Hematopoietic multipotent progenitor cell treated with erythropoietin and hydrocortisone succinate and interleukin-3 and kit ligand, for 4 days (in vitro differentiated cells): ENCODE measurements at places on chromosomes 11 and 22.

- no peak for DNase-seq
These were observed 19.0 kb downstream of the OR52B2 start for GRCh38 chr11:6151117-6151516.

DNA sequence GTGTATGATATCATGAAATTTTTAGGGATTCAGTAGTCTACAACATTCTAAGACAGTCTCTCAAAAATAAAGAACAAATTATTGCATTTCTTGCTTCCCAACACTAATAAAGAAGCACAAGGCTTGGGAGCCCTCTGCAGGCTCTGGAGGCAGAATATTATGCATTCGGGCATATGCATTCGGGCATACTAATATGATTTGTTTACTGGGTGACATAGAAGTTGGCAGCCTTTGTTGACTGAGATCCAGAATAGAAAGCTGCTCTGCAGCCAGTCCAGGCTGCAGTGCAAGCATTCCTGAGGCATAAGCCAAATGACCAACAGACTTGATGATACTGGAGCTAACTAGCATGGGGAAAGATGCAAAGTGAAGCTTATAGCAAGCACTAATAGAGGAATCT is 945.5 kb downstream of the OPCML start:
- DNase-seq, result no peak

- no peak for DNase-seq
These were observed 55.3 kb downstream of the HIRA start for GRCh38 chr22:19376247-19376646.

GRCh38 chr11:36053281-36053680 is 109.4 kb downstream of the LDLRAD3 start:
- no peak for DNase-seq

DNA sequence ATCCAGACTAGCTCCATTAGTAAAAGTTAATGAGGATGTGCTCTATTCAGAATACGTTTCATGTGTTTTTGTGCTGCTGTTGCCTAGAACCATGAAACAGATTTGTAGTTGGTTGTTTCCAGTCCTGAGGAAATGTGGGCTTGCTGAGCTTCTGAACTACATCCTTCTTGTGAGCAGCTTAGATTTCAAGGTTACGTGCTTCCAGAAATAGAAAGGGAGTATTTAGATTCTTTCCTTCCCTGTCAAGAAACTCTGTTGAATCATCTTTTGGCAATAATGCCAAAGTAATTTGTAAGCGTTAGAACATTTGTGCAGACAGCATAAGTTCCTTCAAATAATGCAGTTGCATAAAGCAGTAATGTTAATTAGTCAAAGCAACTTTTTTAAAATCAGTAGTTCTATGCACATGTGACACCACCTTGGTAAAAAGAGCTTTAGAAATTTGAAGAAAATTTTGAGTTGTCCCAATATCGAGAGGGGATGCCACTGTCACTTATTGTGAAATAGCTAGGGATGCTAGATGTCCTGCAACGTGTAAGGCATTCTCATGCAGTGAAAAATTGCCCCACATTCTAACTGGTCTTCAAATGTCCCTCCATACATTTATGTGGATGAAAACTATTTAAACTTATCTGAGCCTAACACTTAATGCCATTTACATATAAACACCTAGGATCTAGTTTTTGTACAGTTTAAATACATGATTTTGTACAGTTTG is 169.6 kb downstream of the ETS1 start:
- DNase-seq, result no peak

GRCh38 chr11:86099874-86100273 is 31.0 kb upstream of the PICALM start:
- DNase-seq, result no peak

DNA sequence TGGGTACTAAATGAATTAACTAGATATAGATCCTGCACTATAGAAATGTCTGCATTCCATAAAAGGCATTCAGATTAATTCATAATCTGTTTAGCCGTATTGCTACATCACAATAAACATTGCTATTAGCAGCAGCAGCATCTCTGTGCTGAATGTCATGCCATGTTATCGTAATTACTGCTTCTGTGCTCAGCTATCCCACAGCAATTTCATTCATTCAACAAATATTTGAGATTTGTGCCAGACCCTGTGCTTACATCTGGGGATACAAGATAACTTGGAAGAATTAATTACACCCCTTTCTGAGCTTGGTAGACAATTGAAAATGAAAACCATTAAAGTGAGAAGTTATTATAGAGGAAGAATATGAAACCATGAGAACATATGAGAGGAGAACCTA is 185.8 kb upstream of the C11orf87 start:
- DNase-seq, result no peak

DNA sequence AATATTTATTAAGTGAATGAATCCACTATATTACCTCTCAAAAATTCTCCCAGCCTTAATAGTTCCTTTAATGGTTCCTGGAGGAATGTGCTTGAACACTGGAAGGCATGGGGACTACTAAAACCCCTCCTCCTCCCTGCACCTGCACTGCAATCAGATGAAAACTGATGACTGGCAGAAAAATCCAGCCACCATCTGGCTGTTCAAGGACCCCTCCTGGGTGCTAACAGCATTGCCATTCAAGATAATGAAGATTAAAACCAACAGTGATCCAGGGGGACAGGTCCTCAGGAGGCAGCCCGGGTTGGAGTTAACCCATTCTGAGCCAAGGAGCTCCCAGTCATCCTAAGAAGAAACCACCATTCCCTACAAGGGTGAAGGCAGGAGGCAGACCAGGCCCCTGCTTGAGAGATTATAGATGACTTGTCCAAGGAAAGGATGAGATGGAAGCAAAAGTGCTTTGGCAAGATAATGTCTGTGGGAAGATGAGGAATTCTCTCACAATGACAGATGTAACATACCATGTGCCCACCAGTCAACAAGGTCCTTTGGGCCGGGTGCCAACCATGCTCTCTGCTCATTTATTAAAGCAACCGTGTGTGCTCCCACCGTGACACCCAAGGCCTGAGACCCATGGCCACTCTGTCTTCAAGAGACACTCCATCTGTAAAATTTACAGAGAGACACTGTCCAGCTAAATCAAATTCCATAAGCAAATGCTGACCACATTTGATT is 90.6 kb downstream of the LARGE1 start:
- DNase-seq, result no peak

GRCh38 chr11:42265072-42265471 is 805.6 kb upstream of the LRRC4C start:
- no peak for DNase-seq

- no peak for DNase-seq
These were observed 34.7 kb downstream of the ALG9 start for GRCh38 chr11:111836721-111837120.

GRCh38 chr22:44777364-44777755 is 25.0 kb downstream of the ARHGAP8 start:
- DNase-seq, result no peak

DNA sequence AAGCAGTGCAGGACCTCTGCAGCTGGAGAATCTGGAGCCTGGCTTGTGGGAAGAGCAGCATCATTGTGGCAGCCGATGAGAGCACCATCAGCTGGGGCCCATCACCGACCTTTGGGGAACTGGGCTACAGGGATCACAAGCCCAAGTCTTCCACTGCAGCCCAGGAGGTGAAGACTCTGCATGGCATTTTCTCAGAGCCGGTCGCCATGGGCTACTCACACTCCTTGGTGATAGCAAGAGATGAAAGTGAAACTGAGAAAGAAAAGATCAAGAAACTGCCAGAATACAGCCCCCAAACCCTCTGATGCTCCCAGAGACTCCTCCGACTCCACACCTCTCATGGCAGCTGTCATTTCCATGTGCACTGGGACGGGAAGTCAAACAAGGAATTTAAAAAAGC is 35.6 kb downstream of the ASRGL1 start:
- no peak for DNase-seq

- DNase-seq, result peak; percentile 40
These were observed 238.7 kb downstream of the FAM181B start for GRCh38 chr11:82494988-82495432.

- no peak for DNase-seq
These were observed 5.8 kb downstream of the TECTA start for GRCh38 chr11:121106812-121107211.

- DNase-seq, result no peak
These were observed at the start of gene HPX for GRCh38 chr11:6440906-6441358. Gene HPX (minus strand): TSS chr11:6440987. CDS start chr11:6440963, 24 bp downstream.

DNA sequence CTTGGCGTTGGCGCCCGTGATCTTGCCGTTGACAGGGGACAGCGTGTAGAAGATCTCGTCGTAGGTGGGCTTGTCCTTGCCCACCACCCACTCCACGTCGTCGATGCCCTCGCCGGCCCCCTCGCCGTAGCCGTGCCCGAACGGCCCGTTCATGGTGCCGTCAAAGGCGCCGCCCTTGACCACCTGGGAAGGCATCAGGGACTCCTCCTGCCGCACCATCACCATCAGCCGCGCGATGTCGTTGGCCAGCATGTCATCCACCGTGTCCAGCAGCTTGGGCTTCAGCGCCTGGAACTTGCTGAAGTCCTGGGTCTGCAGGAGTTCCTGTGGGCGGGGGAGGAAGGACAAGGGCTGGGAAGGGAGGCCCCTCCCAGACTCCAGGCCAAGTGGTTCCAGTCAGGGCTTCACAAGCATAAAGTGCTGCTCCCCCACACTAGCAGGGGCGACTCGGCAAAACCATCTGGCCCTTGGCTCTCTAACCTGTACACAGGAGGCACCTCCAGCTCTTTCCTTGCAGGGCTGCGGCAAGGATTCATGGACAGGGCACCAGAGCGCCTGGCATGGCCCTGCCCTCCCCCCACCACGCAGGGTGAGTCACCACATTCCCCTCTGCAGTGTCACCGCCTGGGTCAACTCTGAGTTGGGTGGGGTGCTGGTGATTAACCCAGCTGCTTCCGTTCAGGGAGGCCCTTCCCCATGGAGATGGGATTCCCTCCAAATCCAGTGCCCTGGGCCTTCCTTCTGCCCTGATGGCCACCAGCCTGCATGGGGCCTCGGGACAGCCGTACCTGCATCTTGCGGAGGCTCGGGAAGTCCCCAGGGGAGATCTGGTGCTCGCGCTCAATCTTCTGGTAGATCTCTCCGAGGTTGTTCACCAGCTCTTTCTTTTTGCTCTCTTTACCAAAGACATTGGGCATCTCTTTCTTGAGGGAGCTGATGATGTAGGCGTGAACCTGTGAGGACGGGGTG is 10.4 kb upstream of the CDC42BPG start:
- peak; percentile 81 for DNase-seq

DNA sequence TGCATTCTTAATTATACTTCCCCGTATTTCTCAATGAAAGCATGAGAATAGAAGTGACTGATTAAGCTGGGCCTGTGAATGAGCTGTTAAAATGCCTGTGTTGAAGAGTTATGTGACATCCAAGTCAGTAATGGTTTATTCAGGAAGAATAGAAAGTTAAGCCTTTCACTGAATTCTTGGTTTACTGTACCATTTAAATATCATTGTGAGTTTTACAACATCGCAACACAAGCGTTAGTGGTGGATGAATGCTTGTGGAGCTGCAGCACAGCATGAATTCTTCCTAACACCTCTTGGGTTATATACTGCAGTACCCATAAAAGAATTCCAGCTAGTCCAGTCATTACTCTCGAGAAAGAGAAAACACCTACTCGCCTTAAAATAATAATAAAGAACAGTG is 257.8 kb downstream of the JRKL start:
- no peak for DNase-seq

- DNase-seq, result peak; percentile 29
These were observed 48.2 kb downstream of the BSX start for GRCh38 chr11:122933416-122933815.

GRCh38 chr11:12157241-12157661 is 46.9 kb downstream of the MICAL2 start:
- peak; percentile 66 for DNase-seq

GRCh38 chr11:22337596-22338485 is at the start of gene SLC17A6:
Gene SLC17A6 (plus strand): TSS chr11:22338381. CDS start chr11:22338534, 153 bp downstream.
- peak; percentile 82 for DNase-seq

DNA sequence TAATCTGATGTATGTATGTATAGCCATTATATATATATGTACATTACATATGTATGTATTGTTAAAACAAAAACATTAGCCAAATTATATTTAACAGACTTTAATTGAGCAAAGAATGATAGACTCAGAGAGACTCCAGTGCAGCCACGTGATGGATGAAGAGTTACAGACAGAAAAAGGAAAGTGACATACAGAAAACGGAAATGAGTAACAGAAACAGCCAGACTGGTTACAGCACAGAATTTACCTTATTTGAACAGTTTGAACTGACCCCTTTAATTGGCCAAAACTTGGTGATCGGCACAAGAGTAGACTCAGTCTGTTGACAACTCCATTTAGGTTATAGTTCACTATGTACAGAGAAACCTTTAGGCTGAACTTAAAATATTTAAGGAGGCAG is 35.0 kb downstream of the CHORDC1 start:
- no peak for DNase-seq

DNA sequence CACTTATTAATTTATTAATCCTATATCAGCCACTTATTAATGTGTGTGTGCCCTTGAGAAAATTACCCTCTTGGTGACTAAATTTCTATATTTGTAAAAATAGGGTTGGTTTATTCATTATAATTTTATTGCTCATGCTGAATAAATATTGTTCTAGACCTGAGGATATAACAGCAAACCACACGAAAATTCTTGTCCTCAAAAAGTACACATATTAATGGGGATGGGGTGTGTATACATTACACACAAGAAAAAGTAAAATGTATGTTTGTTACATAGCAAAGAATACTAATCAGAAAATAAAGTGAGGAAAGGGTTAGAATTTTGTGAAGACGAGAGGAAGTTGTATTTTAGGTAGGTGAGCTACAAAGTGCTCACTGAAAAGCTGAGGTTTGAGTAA is 1068.9 kb upstream of the RAG2 start:
- no peak for DNase-seq

DNA sequence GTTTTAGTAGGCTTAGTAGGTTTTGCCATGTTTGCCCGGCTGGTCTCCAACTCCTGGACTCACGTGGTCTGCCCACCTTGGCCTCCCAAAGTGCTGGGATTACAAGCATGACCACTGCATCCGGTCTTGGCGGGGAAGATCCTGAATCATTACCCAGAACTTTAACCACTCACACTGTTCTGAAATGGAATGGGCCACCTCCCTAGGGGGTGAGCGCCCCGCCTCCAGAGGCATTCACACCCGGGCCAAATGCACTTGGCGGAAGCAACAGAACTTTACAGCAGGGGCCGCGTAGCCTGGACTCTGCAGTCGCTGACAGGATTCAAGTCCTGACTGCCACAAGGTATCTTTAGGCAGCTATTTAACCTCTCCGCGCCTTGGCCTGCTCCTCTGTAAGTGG is 5.4 kb downstream of the CCDC86 start:
- DNase-seq, result no peak

GRCh38 chr11:62689421-62690183 is at the start of gene LRRN4CL:
Gene LRRN4CL (minus strand): TSS chr11:62689530. CDS start chr11:62688508, 1,022 bp downstream.
- no peak for DNase-seq

DNA sequence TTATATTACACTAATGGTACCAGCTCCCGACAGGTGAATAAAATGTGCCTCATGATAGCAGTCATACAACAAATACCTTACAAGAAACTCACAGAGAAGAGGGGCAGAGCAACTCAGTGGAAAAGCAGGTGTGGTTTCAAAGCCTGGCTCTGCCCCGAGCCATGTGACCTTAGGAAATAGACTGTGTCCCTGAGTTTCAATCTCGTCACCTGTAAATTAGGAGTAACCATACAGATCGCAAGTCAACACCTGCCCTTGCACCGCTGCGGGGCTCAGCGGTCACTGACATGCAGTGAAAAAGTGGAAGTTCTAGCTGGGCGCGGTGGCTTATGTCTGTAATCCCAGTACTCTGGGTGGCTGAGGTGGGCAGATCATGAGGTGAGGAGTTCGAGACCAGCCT is 11.9 kb upstream of the MRTFA start:
- DNase-seq, result no peak

GRCh38 chr11:299081-299891 is at the start of gene IFITM5:
Gene IFITM5 (minus strand): TSS chr11:299526. CDS start chr11:299490, 36 bp downstream.
- DNase-seq, result no peak
